Activated CD4-positive, alpha-beta T cell treated with anti-CD3 and anti-CD28 coated beads, Interleukin-2, amount 50 U/mL, for 48 hours (primary cell): ENCODE measurements at places on chromosomes 2 and 18.
A peak's percentile ranks its signal among the peaks of the same experiment; 100 is the strongest.

GRCh38 chr2:127400533-127400896 is 12.7 kb upstream of the MAP3K2 start:
- no peak for DNase-seq

DNA sequence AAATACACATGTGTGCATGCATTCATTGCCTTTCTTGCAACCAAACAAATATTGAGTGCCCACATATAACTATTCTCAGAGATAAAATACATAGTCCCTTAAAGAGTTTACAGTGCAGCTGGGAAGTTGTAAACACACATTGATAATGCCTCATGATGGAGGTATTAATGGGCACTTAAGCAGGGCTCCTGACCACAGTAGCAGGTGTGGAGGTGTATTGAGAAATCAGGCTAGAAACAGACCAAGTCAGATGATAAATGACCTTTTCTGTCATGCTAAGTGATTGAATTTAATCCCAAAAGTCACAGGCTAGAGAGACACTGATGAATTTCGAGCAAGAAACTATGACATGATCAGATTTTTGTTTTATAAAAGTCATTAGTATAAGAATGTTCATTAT is 157.7 kb downstream of the ZNF385B start:
- DNase-seq: no peak

DNA sequence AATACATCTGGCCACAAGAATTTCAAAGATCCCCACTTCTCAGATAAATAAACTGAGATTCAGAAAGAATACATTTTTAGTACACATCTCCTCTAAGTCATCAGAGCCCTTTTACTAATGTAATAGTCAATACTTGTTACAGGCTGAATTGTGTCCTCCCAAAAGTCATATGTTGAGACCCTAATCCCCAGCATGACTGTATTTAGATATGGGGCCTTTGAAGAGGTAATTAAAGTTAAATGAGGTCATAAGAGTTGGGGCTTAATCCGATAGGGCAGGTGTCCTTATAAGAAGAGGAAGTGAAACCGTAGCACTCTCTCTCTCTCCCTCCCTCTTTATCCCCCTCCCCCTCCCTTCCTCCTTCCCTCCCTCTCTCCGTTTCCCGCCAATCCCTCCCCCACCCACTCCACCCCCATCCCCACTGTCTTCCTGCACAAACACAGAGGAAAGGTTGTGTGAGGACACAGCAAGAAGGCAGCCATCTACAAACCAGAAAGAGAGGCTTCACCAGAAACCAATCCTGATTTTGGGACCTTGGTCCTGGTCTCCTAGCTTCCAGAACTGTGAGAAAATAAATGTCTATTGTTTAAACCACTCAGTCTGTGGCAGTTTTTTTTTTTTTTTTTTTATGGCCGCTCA is 66.6 kb upstream of the ZNF397 start:
- no peak for DNase-seq

DNA sequence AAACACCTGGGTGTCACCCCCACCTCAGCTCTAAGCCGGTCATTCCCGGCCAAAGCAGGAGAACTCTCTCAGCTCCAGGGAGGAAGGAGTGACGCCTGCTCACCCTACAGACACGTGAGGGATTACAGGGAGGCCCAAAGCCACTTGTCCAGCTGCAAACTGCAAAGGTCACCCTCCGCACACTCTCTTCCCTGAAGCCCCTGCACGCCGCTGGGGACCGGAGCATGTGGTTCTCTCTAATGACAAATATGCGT is 108.0 kb upstream of the ID2 start:
- DNase-seq: no peak

DNA sequence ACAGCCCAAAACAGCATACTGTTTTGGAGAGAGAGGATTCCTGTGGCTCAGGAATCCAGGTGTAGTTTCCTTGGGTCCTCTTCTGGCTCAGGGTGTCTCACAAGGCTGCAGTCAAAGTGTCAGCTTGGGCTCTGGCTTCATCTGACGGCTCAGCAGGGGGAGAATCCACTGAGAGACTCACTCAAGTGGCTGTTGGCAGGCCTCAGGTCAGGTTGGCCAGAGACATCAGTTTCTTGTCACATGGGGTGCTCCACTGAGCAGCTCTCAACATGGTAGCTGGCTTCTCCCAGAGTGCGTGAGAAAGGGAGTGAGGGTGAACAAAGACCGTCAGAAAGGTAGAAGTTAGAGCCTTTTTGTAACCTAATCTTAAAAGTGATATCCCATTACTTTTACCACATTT is 168.4 kb downstream of the SOCS6 start:
- no peak for DNase-seq

DNA sequence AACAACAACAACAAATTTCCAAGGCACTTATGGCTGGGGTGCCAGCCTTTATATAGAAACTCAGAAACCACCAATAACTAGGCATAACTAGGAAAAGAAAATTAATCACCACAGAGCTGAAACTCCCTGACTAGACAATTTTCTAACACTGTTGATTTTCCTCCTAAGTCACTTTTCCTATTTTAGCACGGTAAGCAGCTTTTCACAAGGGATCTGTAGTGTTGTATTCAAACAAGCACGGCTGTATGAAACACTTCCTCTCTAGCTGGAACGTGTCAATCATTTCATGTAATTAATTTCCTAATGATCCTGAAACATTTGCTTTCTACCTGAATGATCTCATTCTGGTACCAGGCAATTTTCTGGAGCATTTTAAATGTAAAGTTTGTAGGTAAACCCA is 645.0 kb downstream of the IRS1 start:
- DNase-seq: no peak

- no peak for DNase-seq
Measured at GRCh38 chr18:72542342-72542741, 1.8 kb downstream of the CBLN2 start.

DNA sequence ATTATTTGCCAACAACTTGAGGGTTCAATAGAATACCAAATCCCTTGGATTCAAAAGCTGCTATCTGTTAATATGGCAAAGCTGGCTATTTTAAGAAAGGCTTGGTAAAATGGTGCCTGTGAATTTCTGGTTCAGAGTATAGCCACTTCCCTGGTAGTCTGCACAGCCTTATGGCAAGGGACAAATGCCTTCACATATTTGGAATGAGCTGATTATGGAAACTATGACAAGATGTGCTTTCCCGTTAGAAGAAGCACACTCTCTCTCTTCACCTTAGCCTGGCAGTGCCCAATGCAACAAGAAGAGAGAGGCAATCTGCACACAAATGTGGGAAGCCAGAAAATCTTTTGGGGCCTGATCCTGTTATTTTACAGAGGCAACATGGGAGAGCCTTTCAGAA is 47.5 kb upstream of the MAP3K20 start:
- DNase-seq: no peak

DNA sequence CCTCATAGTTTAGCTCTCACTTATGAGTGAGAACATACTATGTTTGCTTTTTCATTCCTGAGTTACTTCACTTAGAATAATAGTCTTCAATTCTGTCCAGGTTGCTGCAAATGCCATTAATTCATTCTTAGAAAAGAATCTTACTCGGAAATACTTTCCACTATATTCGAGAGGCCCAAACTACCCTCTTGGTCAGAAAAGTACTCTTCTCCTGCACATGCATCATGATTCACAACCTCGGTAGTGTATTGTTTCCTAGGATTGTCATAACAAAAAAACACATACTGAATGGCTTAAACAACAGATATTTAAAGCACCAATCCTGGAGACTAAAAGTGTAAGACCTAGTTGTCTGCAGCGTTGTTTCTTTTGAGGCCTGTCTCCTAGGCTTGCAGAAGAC is 364.0 kb upstream of the SLC14A2 start:
- no peak for DNase-seq

GRCh38 chr2:148978706-148979105 is 59.8 kb upstream of the LYPD6B start:
- no peak for DNase-seq

DNA sequence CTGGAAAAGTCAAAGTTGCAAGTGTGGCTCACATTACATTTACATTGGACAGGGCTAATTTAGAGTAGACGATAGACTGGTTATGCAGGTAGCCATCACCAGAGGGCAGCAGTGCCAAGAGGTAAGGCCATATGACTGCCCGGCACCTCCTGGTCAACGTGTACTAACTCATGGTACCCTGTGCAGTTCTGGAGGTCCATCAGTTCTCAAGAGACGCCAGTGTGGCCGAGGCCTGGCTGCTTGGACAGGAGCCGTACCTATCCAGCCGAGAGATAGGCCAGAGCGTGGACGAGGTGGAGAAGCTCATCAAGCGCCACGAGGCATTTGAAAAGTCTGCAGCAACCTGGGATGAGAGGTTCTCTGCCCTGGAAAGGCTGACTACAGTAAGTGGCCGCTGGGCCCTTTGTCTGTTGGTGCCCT is 65.8 kb upstream of the EML6 start:
- peak; percentile 48 for DNase-seq

- DNase-seq: no peak
Measured at GRCh38 chr2:98759827-98760625, 29.1 kb upstream of the MGAT4A start.

DNA sequence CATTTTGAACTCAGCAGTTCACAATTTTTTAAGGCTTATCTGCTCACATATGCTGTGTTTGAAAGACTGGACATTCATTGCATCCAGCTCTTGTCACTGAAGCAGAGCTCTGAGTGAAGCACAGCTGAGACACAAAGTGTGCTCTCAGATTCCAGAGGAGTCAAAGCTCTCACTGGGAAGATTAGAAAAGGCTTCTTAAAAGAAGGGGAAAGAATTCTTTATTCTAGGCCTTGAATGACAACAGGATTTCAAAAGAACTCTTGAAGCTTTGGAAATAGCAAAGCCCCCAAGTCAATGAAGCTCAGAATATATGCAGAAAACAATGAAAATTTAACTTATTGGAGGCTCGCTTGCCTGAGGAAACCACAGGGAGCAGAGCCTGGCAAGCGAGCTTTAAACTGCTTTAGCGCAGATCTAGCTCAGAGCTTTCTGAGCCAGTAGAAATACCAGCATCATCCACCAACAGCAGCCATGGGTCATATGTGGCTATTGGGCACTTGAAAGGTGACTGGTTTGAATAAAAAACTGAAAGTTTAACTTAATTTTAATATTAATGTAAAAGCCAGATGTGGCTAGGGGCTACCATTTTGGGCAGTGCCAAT is 369.7 kb downstream of the OSR1 start:
- no peak for DNase-seq

DNA sequence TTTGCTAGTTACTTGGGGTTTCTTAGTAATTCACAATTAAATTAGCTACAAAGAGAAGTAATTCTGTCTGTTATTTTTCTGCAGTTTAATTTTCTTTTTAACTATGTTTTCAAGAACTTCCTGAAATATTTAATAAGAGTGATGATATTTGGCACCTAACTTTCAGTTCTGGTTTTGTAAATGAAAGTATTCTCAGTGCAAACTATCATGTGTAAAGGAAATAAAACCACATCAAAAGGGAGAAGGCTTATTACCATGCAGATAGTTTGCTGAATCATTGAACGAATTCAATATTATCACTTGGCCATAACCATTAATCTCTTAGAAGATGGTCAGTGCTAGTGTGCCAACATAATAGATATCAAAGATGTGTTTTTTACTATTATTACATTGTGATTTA is 29.2 kb downstream of the DYTN start:
- no peak for DNase-seq

DNA sequence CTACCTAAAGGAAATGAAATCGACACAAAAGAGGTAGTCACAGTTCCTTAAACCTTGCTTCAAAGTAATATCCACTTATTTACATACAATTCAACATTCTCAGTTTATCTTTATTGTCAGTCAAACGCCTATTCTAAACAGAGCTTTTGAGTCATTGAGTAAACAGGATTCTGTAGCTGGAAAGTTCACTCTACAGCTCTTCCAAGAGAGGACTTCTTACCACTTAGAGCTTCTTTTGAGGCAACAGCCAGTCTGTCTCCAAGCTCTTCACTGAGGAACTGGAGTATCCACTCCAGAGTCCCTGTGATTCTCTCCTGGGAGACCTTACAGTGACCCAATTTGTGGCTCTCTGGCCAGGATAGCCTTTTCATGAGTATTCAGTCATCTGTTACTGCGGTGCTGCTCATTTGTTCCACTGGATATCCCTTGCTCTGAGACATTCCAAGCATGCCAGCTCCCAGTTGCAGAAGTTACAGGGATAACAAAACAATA is 210.9 kb upstream of the OSR1 start:
- no peak for DNase-seq

DNA sequence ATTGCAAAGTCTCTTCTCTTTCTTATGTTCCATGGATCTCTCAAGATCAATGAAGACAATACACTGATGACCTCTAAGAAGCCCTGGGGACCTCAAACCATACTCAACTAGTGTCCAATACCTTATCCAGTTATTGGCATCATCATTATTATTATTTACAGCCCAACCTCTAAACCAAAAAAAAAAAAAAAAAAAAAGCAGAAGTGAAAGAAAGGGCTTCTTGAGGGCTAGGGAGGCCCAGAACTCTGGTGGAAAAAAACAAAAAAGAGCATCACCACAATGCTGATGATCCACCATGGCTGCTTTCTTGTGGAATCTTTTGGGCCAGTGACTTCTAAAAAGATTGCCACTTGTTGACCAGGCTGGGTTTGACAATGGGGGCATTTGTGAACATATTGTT is 324.9 kb downstream of the LPIN1 start:
- DNase-seq: no peak

- no peak for DNase-seq
Measured at GRCh38 chr18:44850001-44850400, 169.3 kb downstream of the SETBP1 start.

GRCh38 chr2:42977270-42978174 is 185.1 kb upstream of the HAAO start:
- DNase-seq: no peak

GRCh38 chr2:240136671-240137292 is 677 bp upstream of the COPS9 start:
- DNase-seq: peak; percentile 34

GRCh38 chr18:76506395-76506794 is 11.4 kb upstream of the ZNF516 start:
- no peak for DNase-seq

- no peak for DNase-seq
Measured at GRCh38 chr2:148594216-148594615, 50.3 kb upstream of the EPC2 start.

- DNase-seq: no peak
Measured at GRCh38 chr18:8889489-8889888, 184.1 kb downstream of the MTCL1 start.

DNA sequence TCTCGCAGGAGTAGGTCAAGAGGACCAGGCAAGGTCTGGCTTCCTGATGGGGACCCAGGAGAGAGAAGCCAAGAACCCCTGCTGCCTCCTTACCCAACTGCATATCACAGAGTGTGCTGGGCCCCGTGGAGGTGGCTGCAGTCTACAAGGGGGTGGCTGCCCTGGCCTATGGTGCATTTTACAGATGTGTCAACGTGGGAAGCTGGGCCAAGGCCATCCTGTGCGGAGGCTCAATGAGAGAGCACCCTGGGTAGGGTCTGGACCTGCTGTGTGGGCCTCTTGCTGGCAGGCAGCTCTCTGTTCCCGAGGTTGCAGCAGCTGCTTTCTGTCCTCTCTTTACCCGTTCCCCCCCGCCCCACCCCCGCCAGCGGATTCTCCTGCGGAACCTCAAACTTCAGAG is 61.4 kb downstream of the GBX2 start:
- no peak for DNase-seq

- DNase-seq: no peak
Measured at GRCh38 chr2:9558948-9559381, 3.3 kb upstream of the ADAM17 start.

- no peak for DNase-seq
Measured at GRCh38 chr2:167944825-167945659, 302.4 kb downstream of the STK39 start.
